IMR-90 (cell line): ENCODE measurements at places on chromosomes 1 and 21. TPM values are rescaled to one million over a fixed set of nuclear protein-coding genes. Genes with fewer than 3 reads are reported as not detected.

DNA sequence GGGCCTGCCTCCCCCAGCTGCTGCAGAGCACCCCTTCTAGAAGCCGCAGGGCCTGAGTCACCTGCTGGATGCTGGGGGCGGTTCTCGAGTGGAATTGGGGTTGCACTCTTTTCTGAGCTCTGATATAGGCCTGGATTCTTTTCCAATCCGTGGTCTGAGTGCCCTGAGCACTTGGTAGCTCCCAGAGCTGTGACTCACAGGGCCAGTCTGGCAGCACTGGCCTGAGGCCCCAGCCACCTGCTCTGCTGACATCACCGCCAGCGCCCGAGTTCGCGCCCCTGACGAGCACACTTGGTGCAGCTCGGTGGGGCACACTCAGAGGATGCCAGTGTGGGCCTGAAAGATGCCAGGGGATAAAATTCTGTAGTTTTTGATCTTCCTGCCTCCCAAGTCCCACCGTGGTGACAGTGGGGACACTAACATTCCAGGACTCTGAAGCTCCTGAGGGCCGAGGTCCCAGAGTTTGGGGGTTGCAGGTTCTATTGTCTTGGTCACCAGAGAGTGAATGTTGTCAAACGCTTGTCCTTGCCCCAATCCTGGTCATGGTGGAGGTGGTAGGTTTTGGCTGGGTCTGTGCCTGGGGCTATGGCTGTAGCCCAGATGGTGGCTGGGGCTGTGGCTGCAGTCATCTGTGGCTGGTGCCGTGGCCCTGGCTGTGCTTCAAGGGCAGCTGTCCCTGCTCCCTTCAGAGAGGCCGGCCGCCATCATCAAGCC, 74.6 kb downstream of the OBSCN start:
- peak; percentile 71 for DNase-seq

GRCh38 chr1:19029191-19030085, 73.0 kb upstream of the IFFO2 start:
- no peak for DNase-seq

SZRD1 gene
- 140 and 149 TPM in 2 replicates for polyA plus RNA-seq

DNA sequence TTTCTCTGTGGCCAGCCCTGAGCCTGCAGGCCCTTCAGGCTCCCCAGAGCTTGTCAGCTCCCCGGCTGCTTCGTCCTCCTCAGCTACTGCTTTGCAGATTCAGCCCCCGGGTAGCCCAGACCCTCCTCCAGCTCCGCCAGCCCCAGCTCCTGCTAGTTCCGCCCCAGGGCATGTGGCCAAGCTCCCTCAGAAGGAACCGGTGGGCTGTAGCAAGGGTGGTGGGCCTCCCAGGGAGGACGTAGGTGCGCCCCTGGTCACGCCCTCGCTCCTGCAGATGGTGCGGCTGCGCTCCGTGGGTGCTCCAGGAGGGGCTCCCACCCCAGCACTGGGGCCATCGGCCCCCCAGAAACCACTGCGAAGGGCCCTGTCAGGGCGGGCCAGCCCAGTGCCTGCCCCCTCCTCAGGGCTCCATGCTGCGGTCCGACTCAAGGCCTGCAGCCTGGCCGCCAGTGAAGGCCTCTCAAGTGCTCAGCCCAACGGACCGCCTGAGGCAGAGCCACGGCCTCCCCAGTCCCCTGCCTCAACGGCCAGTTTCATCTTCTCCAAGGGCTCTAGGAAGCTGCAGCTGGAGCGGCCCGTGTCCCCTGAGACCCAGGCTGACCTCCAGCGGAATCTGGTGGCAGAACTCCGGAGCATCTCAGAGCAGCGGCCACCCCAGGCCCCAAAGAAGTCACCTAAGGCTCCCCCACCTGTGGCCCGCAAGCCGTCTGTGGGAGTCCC, 45.4 kb downstream of the YARS1 start:
- no peak for DNase-seq

RBM8A gene
- polyA plus RNA-seq = 203 and 251 TPM in 2 replicates

LRRC40 gene
- polyA plus RNA-seq = 8.5 and 11.1 TPM in 2 replicates

- peak; percentile 24 for DNase-seq
These were observed 434.6 kb upstream of the ADGRL2 start for GRCh38 chr1:81366173-81366572.

CCDC24 gene
- 4.3 and 4.6 TPM in 2 replicates for polyA plus RNA-seq

AMPD1 gene
- not detected in 2 replicates for polyA plus RNA-seq

GRCh38 chr1:26478159-26478558, 5.9 kb downstream of the HMGN2 start:
- no peak for DNase-seq

- DNase-seq = peak; percentile 89
These were observed 1.6 kb downstream of the C1orf21 start for GRCh38 chr1:184388319-184388889.

EDN2 gene
- 0.22 and 0.27 TPM in 2 replicates for polyA plus RNA-seq

- no peak for DNase-seq
These were observed 464 bp downstream of the COL11A1 start for GRCh38 chr1:103107741-103108375.

- DNase-seq = peak; percentile 10
These were observed 10.4 kb upstream of the KCNA2 start for GRCh38 chr1:110616587-110616986.

DNA sequence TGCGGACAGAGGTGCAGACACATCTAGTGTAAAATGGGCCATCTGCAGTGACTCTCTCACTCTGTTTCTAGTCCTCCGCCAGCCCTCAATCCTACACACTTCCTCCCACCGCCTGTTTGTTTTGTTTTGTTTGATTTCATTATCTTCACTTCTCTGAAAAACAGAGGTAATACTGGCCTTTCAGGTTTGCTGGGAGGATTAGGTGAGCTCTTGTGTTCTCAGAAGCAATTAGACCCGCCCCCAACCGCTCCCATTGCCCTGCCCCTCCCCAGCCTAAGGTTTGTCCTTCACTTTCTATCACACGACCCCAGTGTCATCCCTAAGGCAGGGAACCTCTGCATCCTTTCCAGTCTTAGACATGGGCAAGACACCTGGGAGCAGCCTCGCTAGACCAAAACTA, 43.2 kb upstream of the TACSTD2 start:
- no peak for DNase-seq

CRABP2 gene
- 12.2 and 15.7 TPM in 2 replicates for polyA plus RNA-seq
